ENCODE measurements at places on chromosomes 11 and 22.

GRCh38 chr11:61912530-61912898 lies 4.9 kb downstream of the RAB3IL1 start:
- no peak for DNase-seq

GRCh38 chr11:71354394-71355105 lies 93.6 kb downstream of the DHCR7 start:
- DNase-seq, result no peak

DNA sequence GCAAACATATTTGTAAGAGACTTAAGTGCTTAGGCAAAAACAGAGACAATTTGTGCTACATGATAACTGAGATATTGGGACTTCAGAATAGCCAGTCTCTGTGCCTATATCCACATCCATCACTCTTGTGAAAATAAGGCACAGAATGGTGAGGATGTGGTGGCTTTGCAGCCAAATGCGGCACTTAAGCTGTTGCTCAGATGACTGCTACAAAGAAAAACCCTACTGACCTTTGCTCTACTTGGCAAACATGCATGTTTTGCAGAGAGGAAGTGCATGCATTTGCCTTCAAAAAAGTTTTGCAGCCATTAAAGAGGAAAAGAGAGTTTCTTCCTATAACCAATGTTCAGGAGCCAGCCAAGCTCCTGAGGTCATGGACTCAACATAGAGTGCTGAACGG lies 675.0 kb upstream of the KIRREL3 start:
- no peak for DNase-seq

DNA sequence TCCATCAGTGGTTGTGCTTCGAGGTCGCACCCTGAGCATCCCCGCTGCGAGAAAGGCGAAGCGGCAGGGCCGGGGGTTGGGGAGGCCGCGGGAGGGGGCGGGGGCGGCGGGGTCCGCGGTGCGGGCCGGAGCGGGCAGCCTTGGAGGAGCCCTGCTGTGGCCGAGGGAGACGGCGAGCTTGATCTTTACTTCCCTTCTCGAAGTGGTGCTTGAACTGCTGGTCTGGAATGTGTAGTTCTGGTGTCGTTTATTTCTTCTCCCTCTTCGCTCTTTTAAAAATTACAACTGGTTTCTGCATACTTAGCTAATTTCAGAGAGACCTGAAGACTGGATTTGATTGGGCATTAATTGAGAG lies 1.1 kb downstream of the APLP2 start:
- no peak for DNase-seq

DNA sequence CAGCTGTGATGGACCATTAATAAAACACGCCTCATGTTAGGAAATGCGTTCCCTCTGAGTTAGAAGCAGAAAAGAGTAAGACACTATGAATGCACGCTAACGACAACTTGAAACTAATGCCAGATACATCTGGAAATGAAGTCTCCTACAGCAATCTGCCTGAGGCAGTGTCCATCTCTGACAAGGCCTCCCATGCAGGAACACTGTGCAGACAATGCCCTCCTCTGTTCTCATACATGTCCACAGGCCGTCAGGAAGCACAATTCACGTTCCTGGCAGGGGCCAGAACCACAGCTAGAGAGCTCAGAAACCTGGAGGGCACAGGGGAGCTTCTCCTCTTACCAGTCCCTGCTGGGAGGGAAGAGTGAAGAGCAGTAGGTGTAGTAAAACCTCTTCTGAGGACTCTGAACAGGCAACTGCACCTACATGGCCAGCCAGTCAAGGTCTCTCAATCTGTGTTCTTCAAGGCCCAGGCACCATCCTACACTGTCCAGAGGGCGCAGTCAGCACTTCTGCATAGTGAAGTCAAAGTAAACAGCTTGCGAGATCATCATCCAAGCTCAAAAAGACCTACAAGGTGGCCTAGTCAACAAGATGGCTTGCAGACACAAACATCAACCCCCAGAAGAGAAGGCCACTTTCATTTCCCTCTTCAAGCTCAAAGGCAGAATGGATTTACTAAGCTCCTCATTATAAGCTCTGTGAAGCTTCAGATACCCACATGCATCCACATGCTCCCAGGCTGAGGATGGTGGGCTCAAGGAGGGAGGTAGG lies 41.5 kb upstream of the CYP2D6 start:
- no peak for DNase-seq
